Stimulated activated CD4-positive, alpha-beta T cell treated with anti-CD3 and anti-CD28 coated beads, Interleukin-4, amount 100 ng/mL, for 48 hours (primary cell): ENCODE measurements at places on chromosomes 12 and 14.

DNA sequence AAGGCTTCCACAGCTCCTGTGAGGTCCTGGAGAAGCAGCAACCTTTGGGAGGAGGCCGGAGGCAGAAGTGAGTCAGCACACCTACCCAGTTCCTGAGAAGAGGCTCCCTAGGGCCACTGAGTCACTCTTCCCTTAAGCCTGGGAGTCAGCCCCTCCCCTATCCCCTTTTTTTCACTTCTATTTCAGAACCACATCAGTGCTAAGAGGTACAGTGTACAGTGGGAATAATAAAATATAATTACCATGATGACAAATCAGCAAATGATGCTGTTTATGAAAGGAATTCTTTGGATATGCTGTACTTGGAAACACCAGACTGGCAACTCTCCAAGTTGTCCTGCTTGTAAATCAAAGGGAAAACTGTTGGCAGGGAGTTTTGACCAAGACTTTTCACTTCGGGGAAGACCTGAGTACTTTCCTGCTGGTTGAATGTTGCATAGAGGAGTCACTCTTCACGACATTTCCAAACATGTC is 7.8 kb upstream of the TBPL2 start:
- DNase-seq = no peak

- no peak for DNase-seq
Measured at GRCh38 chr12:2335513-2335912, 282.7 kb downstream of the CACNA1C start.

- no peak for DNase-seq
Measured at GRCh38 chr12:82919388-82920054, 232.8 kb downstream of the TMTC2 start.

DNA sequence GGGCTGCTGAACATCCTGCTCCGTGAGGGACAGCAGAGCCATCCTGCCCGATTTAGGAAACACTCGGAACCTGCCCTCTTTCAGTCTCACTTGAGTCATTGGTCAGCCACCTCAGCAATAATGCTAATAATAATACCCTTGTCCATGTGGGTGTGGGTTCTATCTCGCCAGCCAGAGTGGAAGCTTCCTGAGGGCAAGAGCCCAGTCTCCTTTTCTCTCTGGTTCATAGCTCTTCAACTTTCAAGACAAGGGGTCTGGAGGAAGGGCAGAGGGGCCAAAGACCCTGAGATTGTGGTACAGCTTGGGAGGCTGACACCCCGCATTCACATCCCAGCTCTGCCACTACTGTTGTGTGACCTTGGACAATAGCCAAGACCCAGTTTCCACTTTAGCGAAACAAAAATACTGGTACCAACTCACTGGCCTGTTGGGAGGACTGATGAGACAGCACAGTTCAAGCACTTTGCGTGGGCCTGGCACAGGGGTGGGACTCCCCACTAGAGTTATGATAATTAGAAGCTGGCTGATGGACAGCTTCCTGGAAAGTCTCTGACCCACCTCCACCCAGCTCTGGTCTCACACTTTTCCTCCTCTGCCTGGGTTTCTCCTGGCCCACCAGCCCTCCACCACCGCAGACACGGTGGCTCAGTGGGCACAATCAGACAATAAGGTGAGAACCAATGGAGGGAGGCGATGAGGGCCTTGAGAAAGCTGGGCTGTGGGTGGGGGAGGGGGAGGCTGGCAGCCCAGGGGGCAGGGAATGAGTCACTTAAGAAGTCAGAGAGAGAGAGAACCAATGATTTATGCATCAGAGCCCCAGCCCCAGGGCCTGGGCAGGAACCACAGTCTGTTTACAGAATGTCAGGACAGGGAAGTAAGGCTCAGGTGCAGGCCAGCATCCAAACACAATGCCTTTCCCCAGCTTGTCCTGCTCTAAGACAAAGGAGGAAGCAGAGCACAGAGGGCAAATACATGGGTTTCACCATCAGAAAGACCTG is 9.6 kb downstream of the FAIM2 start:
- DNase-seq = no peak

- DNase-seq = no peak
Measured at GRCh38 chr14:58353516-58354299, 42.0 kb upstream of the TOMM20L start.

DNA sequence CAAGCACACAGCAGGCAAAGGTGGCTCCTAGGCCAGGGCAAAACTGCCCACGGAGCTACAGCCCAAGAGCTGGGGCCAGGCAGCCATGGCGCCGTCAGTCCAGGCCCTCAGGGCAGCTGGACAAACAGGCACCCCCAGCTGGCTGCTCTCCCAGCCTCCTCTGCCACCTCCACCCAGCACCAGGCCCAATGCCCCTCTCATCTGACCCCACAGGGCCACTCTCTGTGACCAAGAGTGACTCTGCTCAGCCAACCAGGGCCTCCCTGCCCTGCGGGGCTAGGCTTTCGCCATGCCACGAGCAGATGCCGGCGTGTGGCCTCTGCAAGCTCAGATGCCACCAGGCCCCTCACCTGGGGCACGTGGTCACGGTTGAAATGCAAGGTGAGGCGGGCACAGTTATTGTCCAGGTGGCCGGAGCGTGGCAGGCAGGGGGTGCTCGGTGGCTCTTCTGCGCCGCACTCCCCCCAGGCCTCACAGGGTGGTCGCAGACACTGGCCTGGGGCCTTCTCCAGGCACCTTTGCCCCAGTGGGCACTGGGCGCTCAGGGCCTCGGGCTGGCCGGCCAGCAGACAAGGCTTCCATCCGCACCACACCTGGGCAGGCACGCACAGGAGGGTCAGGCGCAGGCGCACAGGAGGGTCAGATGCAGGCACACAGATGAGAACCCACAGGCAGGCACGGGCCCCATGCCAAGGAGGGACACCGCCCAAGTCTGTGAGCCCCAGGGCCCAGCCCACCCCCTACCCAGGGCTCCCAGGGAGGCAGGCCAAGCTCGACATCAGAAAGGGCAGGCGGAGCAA is 23.0 kb downstream of the JAG2 start:
- no peak for DNase-seq

GRCh38 chr14:101823511-101824120 is 62.1 kb downstream of the PPP2R5C start:
- DNase-seq = peak; percentile 54

DNA sequence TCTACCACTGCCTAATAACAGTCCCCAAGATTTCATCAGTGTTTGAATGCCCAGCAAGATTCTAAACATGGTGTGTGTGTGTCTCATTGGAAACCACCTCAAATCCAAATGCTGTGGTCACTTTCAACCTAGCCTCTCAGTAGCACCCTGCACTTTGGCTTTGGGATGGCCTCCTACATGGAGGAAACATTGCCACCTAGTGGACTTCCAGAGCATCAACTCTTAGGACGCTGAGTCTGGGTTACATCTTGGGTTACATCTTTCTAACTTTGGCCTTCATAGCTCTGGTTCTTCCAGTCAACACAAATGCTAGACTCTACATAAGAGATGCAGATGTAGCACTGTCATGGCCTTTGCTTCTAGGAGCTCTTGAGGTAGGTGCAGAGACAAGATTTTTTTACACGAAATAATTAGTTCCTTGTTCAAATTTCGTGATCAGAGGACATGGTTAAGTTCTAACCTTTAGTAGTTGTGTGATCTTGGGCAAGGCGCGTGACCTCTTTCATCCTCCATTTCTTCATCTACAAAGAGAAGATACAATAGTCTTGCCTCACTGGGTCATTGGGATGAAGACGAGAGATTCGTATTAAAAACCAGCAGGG is 113.5 kb upstream of the VASH1 start:
- DNase-seq = no peak

GRCh38 chr12:20264608-20265114 is 103.7 kb upstream of the PDE3A start:
- no peak for DNase-seq

DNA sequence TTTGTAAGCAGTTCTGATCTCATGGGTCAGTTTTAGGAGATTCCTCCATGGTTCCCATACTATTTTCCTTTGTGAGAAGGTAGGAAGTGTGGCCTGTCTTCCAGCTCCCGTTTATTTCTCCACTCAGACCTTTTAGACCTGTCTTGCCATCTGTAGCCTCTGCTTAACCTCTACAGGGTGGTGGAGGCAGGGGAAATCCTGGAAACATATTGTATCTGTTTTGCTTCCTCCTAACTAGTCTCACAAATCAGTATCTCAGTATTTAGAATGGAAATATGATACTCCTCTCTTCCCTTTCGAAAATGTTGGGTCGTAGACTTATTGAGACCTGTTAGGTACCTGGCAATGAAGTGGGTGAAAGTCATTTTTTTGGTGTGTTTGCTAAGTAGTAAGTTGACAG is 399.4 kb upstream of the RGS6 start:
- DNase-seq = no peak

GRCh38 chr14:64170181-64170580 is 124.0 kb downstream of the ESR2 start:
- no peak for DNase-seq

- DNase-seq = no peak
Measured at GRCh38 chr14:74350928-74351323, 2.7 kb downstream of the VRTN start.

- no peak for DNase-seq
Measured at GRCh38 chr12:81337886-81338285, 260.0 kb downstream of the ACSS3 start.

DNA sequence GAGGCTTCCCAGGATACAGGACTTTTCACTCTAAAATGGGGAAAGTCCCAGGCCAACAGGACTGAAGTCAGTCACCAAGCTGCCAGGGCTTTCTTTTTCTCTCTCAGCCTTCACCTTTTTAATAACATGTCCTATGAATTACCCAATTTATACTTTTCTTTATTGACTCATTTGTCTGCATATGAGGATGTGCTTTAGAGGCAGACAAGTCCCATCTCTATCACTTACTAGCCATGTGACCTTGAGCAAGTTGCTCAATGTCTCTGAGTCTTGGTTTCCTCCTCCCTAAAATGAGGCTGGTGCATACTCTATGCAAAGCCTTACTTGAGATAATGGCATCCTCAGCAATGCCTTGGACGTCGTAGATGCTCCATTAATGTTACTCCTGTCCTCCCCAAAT is 98.1 kb upstream of the TMPO start:
- DNase-seq = no peak

- DNase-seq = no peak
Measured at GRCh38 chr12:85606455-85606854, 229.8 kb downstream of the RASSF9 start.

DNA sequence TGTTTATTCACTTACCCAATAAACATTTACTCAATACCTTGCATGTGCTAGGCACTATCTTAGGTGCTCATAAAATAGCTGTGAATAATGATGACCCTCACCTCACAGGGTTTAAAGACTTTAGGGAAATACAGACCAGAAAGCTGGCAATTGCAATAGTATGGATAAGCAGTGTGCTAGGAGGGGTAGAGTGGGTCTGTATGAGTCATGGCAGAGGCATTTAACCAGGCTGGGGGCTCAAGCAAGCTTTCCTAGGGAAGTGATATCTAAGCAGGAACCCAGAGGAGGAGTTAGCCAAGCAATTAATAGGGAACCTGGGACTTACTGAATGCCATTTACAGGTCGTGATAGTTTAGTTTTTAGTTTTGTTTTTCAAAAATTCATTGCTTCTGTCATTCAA is 123.9 kb upstream of the CCDC198 start:
- no peak for DNase-seq

- DNase-seq = no peak
Measured at GRCh38 chr14:22482782-22483553, 106.1 kb downstream of the DAD1 start.

- no peak for DNase-seq
Measured at GRCh38 chr12:42982828-42983227, 393.3 kb upstream of the PRICKLE1 start.

- DNase-seq = no peak
Measured at GRCh38 chr12:127401005-127401404, 866.0 kb upstream of the TMEM132C start.

GRCh38 chr14:83697099-83697498 is 1832.8 kb upstream of the FLRT2 start:
- DNase-seq = no peak

GRCh38 chr14:23984891-23985602 is 3.7 kb upstream of the DHRS4L2 start:
- no peak for DNase-seq

- no peak for DNase-seq
Measured at GRCh38 chr12:122355706-122356105, 66.8 kb downstream of the CLIP1 start.

DNA sequence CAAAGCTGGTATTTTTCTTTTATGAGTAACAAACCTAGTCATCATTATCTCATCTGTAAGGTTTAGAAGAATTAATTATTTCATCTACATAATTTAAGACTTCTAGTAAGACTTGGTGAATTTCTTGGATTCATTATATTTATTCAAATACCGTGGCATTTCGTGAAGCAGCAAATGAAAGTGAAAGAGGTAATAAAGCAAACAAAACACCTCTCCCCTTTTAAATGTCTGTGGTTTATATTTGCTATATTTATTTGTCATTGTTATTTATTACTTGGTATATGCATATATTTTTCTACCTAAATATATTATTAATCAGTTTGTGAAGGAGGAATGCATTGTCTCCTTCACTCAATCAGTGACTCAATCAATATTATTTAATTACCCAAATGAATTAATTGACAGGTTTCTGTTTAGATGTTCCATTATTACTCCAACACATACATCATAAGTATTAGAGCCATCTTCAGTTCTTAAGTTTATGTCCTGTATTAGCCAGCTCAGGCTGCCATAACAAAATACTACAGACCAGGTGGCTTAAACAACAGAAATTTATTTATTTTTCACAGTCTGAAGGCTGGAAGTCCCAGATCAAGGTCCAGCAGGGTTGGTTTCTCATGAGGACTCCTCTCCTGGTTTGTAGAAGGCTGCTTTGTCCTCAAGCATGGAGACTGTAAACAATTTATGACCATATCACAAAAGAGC is 6.6 kb downstream of the CFAP54 start:
- no peak for DNase-seq

GRCh38 chr12:105477873-105478272 is 147.4 kb downstream of the C12orf75 start:
- DNase-seq = no peak

GRCh38 chr14:64110802-64111201 is 183.4 kb downstream of the ESR2 start:
- DNase-seq = no peak

GRCh38 chr14:68147303-68147702 is 327.7 kb downstream of the RAD51B start:
- no peak for DNase-seq

DNA sequence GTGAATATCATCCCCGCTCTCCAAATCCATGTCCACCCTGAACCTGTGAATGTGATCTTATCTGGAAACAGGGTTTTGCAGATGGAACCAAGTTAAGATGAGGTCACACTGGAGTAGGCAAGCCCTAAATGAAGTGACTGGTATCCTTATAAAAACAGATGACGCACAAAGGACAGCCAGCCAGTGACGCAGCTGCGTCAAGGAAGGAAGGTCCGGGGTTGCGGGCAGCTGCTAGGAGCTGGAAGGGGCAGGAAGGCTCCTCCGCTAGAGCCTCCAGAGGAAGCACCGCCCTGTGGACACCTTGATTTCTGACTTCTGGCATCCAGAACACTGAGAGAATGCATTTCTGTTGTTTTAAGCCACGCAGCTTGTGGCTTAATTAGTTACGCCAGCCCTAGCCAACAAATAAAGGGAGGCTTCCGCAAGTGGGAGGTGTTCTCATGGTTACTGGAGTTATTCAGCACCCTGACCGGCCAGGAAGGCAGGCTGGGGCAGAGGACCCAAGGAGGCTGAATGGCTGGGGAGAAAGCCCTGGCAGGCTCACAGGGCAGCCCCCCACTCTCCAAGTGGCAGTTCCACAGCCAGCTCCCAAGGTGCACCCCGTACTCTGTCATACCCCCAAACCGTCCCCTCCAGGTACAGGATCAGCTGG is 127.6 kb upstream of the NCOR2 start:
- DNase-seq = no peak

GRCh38 chr12:100554608-100555077 is 18.8 kb upstream of the GAS2L3 start:
- no peak for DNase-seq

- no peak for DNase-seq
Measured at GRCh38 chr14:51293149-51293911, 53.3 kb downstream of the TMX1 start.

- DNase-seq = no peak
Measured at GRCh38 chr12:113273053-113273725, 51.9 kb downstream of the TPCN1 start.
